ENCODE measurements at places on chromosomes 2 and 18. TPM values are rescaled to one million over a fixed set of nuclear protein-coding genes. Genes with fewer than 3 reads are reported as not detected.

The POTEF gene
- total RNA-seq: 1.1 TPM

The IGFBP5 gene
- total RNA-seq: 7.2 TPM

The TUBB8B gene
- 1.4 TPM for total RNA-seq

- H3K27me3 ChIP-seq: peaks cover 5% of the 10 kb centered on the region
- no peak for DNase-seq
- H3K4me1 ChIP-seq: peaks cover 2% of the 10 kb centered on the region
- no peak overlapping the region for H3K4me3 ChIP-seq
- no peaks in the 10 kb centered on the region for H3K36me3 ChIP-seq
Observed at GRCh38 chr2:233037078-233037477, 4.6 kb downstream of the NEU2 start.

DNA sequence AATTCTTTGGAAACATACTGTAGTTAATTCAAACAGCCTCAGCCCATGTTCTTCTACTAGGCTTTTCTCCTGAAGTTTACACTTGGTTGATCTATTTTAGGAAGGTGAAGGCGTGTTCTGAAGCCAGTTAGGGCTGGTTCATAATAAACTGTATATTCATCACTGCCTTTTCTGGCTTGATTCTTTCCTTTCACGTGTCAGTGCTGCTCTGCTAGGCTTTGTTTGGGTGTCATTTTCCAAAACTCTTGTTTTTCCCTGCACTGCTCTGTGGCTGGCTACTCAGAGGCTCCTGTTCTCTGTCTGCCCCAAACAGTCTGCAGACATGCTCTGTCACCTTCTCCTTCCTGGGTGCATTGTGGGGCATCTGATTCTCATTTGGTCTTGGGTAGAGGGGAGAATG is 136.1 kb downstream of the PARD3B start:
- peaks cover 3% of the 10 kb centered on the region for H3K4me1 ChIP-seq

DNA sequence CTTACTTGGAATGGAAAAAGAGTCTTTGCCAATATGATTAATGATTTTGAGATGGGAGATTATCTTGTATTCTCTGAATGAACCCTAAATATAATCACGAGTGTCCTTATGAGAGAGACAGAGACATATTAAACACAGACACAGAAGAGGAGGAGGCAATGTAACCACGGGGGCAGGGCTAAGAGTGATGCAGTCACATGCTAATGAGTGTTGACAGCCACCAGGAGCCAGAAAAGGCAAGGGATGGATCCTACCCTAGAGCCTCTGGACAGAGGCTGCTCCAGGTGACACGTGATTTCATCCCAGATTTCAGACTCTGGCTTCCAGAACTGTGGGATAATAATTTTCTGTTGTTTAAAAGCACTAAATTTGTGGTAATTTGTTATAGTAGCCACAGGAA is 679.6 kb downstream of the MBD2 start:
- no peak overlapping the region for H3K27ac ChIP-seq
- DNase-seq: no peak
- no peaks in the 10 kb centered on the region for H3K36me3 ChIP-seq

DNA sequence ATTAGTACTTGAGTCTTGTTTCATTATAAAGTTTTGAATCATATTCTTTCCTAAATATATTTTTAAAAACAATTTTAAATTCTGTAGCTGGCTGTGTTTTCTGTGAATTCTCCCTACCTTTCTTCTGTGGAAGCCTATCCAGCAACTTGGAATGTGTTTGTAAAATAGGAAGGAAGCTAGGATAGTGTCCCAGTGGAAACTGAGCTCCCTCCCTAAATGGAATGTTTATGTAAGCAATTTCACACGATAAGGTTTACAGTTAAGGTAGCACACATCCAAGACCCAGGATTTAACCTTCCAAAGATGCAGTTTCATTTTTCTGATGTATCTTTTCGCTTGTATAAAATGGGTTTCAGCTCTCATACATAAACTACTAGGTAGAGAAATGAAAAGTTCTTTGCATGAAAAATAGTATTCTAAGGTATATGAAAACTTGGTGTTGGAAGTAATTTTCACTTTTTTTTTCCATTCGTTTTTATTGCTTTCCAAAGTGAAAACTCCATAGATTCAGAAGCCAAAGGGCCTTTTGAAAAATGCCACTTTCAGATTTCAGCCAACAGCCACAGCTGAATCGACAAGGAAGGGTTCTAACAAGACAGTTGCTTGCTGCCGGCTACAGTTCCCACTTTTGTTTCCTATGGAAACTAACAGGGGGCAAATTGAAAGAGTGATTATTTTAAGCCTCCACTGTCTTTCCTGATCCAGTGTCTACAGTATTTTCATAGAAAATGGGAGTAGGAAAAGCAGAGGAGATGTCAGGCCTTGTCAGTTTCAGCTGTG is 405.1 kb upstream of the POU3F3 start:
- peaks cover 18% of the 10 kb centered on the region for H3K4me1 ChIP-seq
- H3K36me3 ChIP-seq: no peaks in the 10 kb centered on the region
- H3K27me3 ChIP-seq: peaks cover 3% of the 10 kb centered on the region
- no peak overlapping the region for H3K4me3 ChIP-seq
- DNase-seq: no peak
- no peak overlapping the region for H3K27ac ChIP-seq

DNA sequence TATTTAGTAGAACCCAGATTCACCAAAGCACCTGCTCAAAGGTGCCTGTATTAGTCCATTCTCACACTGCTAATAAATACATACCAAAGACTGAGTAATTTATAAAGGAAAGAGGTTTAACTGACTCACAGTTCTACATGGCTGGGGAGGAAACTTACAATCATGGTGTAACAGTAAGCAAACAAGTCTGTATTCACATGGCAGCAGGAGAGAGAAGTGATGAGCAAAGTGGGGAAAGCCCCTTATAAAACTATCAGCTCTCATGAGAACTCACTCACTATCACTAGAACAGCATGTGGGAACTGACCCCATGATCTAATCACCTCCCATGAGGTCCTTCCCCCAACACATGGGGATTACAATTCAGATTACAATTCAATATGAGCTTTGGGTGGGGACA is 28.0 kb upstream of the DDX18 start:
- H3K4me1 ChIP-seq: no peaks in the 10 kb centered on the region
- H3K4me3 ChIP-seq: no peak overlapping the region
- peaks cover 3% of the 10 kb centered on the region for H3K27me3 ChIP-seq
- H3K27ac ChIP-seq: no peak overlapping the region
- H3K36me3 ChIP-seq: no peaks in the 10 kb centered on the region

GRCh38 chr18:71398531-71398930 is 1109.7 kb downstream of the SOCS6 start:
- no peak for DNase-seq
- no peaks in the 10 kb centered on the region for H3K27me3 ChIP-seq
- H3K4me3 ChIP-seq: no peak overlapping the region

DNA sequence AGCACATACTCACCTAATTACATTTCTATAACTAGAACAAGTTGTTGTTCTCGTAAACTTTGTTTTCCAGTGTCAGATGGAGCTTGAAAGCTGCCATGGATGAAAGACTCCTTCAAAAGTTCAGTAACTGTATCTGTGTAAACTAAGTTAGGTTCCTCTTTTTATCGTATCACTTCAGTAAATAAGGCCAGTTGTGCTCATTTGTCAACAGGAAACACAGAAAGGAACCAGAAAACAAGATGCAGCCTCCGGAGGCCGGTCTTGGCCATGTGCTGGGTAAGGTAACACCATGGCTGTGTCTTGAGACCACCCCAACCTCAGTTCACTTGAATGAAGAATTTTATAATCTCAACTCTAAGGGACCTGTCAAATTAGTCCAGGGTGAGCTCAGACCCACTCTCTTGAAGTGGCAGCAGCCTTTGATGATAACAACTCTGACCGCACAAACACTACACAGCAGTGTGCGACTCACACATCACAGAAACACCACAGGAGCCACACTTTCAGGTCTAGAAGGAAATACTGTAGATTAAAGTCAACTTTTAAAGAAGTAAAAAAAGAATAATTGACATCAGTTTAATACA is 213.8 kb downstream of the AFF3 start:
- H3K36me3 ChIP-seq: no peaks in the 10 kb centered on the region
- no peak overlapping the region for H3K27ac ChIP-seq
- no peak for DNase-seq
- H3K4me3 ChIP-seq: no peak overlapping the region

Data from endothelial cell (in vitro differentiated cells).